ENCODE measurements at places on chromosomes 1 and 21. TPM values are rescaled to one million over a fixed set of nuclear protein-coding genes. Genes with fewer than 3 reads are reported as not detected.

The SIM2 gene
- 0.31 TPM for polyA plus RNA-seq

The AIDA gene
- 37.4 TPM for polyA plus RNA-seq

The GJA8 gene
- not detected for polyA plus RNA-seq

The MX2 gene
- polyA plus RNA-seq, result 0.46 TPM

The TMEM52 gene
- 4.2 TPM for polyA plus RNA-seq

The ENSA gene
- polyA plus RNA-seq, result 62.2 TPM
